Mucosa of gallbladder (tissue), 1 donor: ENCODE measurements at places on chromosomes 12 and 14.

DNA sequence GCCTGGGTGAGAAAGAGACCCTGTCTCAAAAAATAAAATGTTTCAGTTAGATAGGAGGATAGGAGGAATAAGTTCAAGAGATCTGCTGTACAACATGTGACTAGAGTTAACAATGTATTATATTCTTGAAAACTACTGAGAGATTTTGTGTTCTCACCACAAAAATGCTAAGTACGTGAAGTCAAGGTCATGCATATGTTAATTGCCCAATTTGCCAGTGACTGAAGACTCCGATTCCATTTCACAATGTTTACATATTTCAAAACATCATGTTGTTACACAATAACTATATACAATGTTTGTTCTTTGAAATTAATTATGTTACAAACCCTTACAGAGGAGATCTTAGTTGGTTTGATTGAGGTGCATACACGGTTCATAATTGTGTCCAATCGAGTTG, 52.1 kb downstream of the SLC15A4 start:
- no peak for DNase-seq

- no peak for DNase-seq
Observed at GRCh38 chr12:52080403-52081251, 1.1 kb downstream of the SMIM41 start.

DNA sequence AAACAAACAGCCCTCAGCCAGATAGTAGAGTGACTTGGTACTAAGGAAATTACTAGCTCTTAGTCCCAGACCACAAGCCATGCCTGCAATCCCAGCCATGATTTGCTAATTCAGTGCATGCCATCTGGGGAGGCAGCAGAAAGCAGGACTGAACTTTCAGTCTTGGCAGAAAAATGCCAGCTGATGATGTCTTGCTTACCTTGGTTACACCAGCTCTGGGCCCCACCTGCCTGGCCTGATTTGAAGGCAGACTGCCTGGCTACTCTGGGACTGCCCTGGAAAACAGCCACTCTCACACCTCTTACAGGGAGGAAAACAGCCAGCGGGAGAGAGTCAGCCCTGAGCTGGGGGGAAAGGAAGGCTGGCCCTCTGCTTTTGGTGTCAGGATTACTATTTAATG, 4.6 kb upstream of the UNC119B start:
- no peak for DNase-seq

DNA sequence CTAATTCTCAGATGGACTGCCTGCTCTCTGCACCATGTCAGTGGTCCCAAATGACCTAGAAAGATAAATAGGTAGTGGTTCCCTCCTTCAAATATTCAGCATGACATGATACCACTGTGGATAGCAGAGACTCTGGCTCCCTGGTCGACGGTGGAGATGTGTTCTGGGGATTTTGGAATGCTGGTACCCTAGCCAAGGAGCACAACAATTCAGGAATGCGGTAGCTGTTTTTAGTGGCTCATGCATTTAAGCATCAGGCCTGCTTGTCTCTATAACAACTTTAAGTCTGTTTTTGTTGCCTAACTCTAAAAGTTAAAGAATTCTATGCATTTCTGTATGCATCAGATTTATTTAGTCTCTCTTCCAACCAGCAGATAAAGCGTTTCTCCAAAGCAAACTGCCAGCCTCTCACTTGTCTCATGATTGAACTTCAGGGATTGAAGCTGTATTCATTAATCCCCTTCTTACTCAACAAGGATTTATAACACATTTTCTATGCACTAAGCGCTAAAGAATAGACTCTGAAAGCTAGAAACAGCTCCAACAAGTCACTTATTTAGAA, 164.9 kb upstream of the BMP4 start:
- no peak for DNase-seq

DNA sequence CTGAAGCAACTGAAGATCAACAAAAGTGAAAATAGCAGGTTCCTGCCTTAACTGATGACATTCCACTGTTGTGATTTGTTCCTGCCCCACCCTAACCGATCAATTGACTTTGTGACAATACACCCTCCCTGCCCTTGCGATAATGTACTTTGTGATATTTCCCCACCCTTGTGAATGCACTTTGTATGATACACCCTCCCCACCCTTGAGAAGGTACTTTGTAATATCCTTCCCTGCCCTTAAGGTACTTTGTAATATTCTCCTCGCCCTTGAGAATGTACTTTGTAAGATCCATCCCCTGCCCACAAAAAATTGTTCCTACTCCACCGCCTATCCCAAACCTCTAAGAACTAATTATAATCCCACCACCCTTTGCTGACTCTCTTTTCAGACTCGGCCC, 41.4 kb downstream of the BCAT1 start:
- no peak for DNase-seq

- no peak for DNase-seq
Observed at GRCh38 chr12:63782466-63782865, 2.8 kb downstream of the RXYLT1 start.

DNA sequence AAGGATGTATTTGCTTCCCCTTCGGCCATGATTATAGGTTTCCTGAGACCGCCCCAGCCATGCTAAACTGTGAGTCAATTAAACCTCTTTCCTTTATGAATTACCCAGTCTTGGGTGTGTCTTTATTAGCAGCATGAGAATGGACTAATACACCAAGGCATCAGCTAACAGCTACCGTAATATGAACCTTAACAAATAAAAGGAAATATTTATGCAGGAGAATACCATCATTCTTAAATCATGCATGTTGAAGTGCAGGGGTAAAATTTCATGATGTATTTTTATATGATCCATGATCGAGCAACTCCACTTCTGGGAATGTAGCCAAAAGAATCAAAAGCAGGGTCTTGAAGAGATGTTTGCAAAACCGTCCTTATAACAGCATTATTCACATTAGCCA, 379.0 kb downstream of the NPAS3 start:
- no peak for DNase-seq

DNA sequence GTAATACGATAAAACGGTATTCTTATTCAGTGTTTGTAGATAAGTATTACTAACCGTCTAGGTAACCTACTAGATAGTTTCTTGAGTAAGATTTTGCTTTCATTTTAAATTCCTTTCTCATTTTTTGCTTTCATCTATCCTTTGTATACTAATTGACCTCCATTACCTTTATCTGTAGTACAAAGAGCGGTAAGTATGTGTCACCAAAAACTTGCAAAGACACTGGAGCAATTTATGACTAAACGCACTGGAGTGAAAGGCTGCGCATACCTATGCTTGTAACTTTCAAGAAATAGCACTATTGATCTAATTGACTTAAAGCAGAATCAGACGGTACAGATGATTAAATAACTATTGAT, 1.7 kb downstream of the ARHGAP5 start:
- DNase-seq: no peak

GRCh38 chr12:19437996-19438395, 1.3 kb upstream of the AEBP2 start:
- DNase-seq: no peak

- no peak for DNase-seq
Observed at GRCh38 chr12:132437943-132438700, 51.8 kb upstream of the FBRSL1 start.

GRCh38 chr12:131092901-131093603, 139.3 kb downstream of the ADGRD1 start:
- DNase-seq: no peak

DNA sequence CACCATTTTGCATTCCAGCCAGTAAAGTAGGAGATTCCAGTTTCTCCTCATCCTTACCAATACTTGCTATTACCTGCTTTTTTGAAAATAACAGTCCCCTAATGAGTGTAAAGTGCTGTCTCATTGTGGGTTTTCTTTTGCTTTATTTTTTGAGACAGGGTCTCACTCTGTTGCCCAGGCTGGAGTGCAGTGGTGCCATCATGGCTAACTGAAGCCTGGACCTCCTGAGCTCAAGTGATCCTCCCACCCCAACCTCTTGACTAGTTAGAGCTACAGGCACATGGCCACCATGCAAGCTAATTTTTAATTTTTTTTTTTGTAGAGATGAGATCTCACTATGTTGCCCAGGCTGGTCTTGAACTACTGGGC, 60.6 kb downstream of the NINJ2 start:
- DNase-seq: no peak

DNA sequence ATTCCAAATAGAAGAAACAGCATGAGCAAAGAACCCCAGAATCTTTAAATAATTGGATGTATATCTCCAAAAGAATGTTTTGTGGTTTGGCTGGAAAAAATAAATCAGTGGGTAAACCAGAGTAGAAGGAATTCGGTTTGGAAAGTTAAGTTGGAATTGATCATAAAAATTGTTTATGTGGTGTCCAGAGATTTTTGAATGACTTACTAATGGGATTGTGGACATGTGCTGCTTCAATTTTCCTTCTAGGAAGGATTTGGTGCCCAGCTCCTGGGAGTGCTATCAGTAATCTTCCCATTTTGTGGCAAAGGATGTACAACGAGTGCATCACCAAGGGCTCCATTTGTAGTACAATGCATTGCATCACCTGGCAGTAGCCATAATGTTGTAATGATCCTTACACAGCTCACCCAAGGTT, 224.8 kb downstream of the SLC16A7 start:
- DNase-seq: no peak

DNA sequence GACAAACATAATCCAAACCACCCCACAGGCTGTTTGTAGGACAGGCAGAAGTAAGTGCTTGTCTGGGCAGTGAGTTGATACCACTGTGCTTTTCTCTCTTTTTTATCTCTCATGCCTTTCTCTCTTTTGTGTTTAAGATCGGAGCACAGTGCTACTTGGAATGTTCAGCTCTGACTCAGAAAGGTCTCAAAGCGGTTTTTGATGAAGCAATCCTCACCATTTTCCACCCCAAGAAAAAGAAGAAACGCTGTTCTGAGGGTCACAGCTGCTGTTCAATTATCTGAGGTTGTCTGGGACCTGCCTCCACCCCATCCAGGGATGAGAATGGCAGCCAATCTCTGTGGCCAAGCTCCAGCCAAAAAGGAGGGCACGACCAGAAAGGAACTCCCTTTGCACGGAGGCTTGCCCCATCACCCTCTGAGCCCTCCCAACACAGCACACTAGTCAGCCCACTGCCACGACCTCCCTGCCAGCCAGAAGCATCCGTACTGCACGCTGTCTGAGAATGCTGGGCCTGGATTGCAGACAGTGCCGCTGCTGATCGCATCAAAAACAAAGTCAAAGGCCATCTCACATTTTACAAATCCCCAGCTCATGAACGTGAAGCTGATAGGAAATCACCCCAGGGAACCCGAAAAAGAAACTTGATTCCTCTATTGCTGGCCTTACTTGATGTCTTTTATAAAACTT, 27.8 kb downstream of the GPHB5 start:
- DNase-seq: no peak

DNA sequence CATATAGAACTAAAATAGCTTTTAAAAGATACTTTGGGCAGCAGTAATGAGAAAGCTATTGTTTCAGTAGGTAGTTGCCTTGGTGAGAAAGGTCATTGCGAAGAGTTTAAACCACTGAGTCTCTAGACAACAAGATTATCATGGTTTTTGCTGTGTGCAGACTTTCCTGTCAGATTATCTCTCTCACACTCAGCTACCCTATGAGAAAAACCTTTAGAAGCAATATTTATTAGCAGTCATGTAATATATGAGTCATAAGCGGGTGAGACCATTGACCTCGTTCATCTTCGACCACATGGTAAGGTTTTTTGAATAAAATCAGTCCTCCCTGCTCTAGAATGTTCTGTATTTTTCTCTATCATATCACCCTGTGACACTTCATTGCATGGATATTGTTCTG, 59.9 kb downstream of the GPR65 start:
- no peak for DNase-seq

- no peak for DNase-seq
Observed at GRCh38 chr12:67433385-67434175, 164.4 kb downstream of the CAND1 start.

- no peak for DNase-seq
Observed at GRCh38 chr12:93804392-93805179, 127.4 kb downstream of the CRADD start.

DNA sequence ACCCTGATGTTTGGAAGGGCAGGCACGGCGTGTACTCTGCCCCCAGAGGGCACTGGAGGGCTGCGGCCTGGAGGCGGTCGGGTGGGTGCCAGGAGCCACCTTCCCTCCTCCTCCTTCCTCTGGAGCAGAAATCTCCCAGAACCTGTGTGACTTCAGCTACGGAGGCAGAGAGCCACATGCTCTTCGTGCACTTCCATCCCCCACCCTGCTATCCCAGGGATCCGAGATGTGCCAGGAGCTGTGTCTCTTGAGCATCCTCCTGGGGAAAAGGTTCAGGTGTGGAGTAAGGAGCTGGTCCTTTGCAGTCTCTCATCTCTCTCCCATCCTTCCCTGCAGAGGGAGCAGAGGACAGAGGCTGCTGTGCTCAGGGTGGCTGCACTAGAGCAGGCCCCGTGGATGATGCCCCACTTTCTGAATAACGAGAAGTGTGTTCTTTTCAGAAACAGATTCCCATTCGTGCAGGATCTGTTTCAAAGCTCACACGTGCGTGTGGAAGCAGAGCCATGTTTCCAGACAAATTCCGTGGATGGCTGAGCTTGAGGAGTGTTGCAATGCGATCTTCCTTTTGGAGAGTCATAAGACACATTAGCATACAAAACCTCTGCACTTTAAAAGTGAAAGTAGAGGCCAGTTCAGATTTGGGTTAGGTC, 162.9 kb downstream of the ADGRD1 start:
- DNase-seq: peak; percentile 36

GRCh38 chr12:121774968-121775474, 18.5 kb downstream of the RHOF start:
- no peak for DNase-seq

GRCh38 chr12:108819920-108820706, 37.3 kb downstream of the SSH1 start:
- DNase-seq: no peak
